ENCODE measurements at places on chromosomes 11 and 22.

GRCh38 chr11:97201743-97202612 lies 812.2 kb downstream of the JRKL start:
- no peak for DNase-seq

DNA sequence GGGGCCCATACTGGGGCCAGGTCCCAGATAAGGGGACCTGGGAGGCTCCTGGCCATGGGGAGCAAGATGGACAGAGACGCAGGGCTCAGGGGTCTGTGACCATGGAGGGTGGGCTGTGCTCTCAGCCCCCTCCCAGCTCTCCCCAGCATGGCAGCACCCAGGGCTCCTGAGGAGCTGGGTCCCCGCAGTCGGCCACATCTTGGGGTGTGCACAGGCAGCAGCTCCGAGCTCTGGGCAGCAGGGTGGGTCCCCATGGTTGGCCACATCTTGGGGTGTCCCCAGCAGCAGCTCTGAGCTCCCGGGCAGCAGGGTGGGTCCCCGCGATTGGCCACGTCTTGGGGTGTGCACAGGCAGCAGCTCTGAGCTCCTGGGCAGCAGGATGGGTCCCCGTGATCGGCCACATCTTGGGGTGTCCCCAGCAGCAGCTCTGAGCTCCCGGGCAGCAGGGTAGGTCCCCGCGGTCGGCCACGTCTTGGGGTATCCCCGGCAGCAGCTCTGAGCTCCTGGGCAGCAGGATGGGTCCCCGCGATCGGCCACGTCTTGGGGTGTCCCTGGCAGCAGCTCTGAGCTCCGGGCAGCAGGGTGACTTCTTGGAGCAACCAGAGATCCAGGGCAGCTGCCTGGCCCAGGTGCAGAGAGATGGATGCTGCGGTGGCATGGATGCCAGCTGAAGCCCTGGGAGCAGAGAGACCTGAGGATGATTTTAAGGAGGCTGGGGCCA lies 18.3 kb upstream of the MUC5B start:
- DNase-seq, result no peak

DNA sequence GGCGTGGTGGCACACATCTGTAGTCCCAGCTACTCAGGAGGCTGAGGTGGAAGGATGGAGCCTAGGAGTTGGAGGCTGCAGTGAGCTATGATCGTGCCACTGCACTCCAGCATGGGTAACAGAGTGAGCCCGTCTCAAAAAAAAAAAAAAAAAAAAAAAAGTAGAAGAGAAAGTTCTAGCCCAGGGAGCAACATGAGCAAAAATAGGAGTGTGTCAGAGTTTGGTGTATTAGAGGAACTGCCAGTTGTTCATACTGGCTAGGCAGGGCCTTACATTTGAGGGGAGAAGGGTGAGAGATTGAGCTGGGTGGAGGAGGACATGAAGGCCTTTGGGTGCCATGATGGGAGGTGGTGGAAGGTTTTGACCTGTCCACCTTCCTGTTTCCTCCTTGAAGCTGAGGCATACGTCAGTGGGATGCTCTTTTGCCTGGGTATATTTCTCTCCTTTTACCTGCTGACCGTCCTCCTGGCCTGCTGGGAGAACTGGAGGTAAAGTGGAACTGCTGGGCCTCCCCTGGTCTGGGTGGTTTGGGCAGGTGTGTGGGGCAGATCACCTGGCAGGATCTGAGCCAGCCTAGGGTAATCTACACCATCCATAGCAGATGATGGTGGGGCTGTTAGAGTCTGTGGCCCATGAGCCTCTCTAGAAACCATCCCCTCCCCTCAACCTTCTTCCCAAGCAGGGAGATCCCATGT lies 7.3 kb downstream of the SIDT2 start:
- no peak for DNase-seq

- DNase-seq, result no peak
Measured at GRCh38 chr11:131584785-131585592, 214.6 kb downstream of the NTM start.

DNA sequence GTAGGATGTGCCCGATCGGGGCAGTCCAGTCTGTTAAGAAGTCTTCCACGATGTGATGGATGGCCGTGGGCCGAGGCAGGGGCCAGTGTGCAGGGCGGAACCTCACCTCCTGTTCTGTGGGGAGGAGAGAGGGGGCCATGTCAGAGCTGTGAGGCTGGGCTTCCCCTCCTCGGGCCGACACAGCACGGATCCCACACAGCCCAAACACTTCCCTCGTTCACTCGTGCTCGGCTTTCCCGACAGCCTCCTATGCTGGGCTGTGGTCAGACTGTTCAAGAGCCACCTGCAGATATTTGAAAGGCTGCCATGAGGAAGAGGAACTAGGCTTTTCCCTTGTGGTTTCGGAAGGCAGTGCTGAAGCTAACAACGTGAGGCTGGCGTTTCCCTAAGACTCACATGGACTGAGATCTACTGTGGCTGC lies 12.3 kb upstream of the TXN2 start:
- DNase-seq, result no peak

DNA sequence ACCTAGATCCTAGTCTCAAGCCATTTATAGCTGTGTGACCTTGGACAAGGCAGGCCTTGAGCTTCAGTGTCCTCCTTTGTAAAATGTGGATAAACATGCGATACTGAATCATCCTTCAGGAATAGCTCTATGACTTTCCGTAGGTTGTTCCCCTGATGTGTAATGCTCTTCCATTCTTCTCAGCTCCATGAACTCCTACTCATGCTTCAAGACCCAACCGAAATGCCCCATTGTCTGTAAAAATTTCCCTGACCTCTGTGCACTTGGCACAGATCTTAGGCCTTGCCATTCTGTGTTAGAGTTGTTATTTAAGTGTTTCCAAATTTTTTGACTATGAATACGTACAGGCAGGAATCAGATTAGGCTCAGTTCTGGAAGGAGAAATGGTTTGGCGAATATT lies 3.3 kb upstream of the BEST1 start:
- no peak for DNase-seq

GRCh38 chr11:64834723-64835615 lies 9.5 kb downstream of the CDC42BPG start:
- DNase-seq, result no peak

GRCh38 chr11:86940122-86940777 lies 14.9 kb downstream of the FZD4 start:
- no peak for DNase-seq

DNA sequence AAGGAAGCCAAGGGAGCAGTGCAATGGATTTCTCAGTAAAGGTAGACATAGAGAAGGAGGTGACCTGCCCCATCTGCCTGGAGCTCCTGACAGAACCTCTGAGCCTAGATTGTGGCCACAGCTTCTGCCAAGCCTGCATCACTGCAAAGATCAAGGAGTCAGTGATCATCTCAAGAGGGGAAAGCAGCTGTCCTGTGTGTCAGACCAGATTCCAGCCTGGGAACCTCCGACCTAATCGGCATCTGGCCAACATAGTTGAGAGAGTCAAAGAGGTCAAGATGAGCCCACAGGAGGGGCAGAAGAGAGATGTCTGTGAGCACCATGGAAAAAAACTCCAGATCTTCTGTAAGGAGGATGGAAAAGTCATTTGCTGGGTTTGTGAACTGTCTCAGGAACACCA lies 6.6 kb downstream of the TRIM22 start:
- DNase-seq, result no peak

- no peak for DNase-seq
Measured at GRCh38 chr22:50459496-50460140, 15.2 kb downstream of the SBF1 start.

- no peak for DNase-seq
Measured at GRCh38 chr11:69476509-69476961, 4.9 kb upstream of the LINC01488 start.

GRCh38 chr22:28884747-28885350 lies 1.5 kb downstream of the ZNRF3 start:
- DNase-seq, result no peak
